Kidney glomerular epithelial cell (primary cell): ENCODE measurements at places on chromosomes 3 and 15.
A peak's percentile ranks its signal among the peaks of the same experiment; 100 is the strongest.

- DNase-seq, result no peak
Measured at GRCh38 chr3:31714495-31715280, 182.0 kb downstream of the STT3B start.

- no peak for DNase-seq
Measured at GRCh38 chr15:90103701-90104329, 1.5 kb upstream of the IDH2 start.

- no peak for DNase-seq
Measured at GRCh38 chr15:65416845-65417416, 5.8 kb downstream of the IGDCC4 start.

DNA sequence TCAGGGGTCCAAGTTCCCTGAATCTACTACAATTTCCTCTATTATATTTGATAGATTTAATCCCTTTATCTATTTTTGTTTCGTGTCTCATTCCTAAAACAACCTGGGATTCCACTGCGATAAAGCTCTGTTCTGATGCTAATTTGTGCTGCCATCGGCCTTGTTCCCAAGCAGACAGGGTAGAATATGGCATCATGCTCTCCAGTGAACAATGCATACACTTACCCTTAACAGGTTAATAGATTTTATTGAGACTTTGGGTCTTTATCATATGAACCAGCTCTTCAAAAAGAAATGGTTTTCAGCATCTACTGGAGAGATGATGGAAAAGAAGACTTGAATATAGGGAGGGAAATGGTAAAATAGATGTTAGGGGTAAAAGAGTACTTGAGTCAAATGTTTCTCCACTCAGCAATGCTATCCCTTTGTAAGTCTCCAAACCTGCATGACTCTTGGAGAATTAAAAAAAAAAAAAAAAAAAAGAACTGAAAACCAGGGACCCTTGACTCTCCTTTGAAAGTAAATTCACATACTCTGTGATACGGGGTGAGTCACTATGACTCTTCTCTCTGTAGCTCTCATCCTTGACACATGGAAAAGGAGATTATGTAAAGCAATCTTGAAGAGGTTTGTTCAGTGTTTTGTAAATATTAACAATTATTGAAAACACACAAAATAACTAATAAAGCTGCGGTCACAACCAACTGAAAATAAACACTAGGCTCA is 268.8 kb downstream of the ZBTB20 start:
- peak; percentile 16 for DNase-seq

DNA sequence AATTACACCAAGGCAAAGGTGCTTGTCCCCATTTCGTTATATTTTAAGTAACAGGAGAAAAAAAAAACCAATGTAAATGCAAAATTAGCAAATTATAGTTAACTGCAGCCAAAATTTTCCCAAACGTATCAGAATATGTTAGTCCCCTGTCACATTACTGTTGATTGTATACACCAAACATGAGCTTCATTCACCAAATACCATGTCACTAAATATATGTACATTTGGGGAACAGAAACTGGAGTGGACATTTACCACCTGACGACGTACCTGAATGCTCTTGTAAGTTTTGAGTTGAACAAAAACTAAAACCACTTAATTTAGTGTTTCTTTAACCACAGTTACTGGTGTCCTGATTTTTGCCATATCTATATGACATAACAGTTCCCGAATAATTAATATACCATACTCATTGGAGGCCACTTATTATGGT is 3.3 kb upstream of the FOXP1 start:
- DNase-seq, result no peak

- no peak for DNase-seq
Measured at GRCh38 chr3:128702391-128702790, 23.6 kb upstream of the RAB7A start.

DNA sequence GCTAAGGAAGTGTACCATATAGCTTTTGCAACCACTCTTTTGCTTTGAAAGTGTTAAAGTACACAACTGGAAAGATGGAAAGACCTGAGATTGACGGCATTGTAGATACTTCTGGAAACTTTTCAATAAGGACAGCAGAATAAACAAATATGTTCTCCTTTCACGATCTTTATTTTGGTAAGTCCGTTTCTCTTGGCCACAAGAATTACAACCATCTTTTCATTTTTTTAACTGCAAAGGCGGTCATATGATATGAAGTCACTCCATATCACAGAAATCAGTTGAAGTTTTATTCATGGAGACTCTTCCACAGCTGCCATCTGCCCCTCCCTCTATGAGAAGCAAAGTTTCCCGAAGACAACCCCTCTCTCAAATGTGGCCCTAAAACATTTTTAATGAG is 303.4 kb upstream of the ICE2 start:
- no peak for DNase-seq

GRCh38 chr3:155130001-155130400 is 49.9 kb downstream of the MME start:
- no peak for DNase-seq

DNA sequence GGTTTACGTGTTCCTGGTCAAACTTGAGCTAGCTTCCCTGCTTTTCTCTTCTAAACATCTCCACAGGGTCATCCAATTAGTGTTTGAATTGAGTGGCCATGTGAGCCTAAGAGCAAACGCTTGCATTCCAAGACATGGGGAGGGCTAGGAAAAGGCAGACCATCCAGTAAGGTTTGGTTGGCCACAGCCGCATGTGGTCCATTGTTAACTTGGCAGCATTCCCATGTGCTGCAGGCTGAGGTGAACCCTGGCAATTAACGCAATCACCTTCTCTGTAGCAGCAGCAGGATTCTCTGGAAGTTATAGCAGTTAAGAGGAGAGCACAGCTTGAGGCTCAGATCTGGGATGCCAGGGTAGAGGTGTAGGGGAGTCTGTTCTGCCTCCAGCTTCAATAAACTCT is 502.2 kb upstream of the LMCD1 start:
- DNase-seq, result no peak

- DNase-seq, result peak; percentile 93
Measured at GRCh38 chr15:66803182-66803729, 101.2 kb downstream of the SMAD6 start.

DNA sequence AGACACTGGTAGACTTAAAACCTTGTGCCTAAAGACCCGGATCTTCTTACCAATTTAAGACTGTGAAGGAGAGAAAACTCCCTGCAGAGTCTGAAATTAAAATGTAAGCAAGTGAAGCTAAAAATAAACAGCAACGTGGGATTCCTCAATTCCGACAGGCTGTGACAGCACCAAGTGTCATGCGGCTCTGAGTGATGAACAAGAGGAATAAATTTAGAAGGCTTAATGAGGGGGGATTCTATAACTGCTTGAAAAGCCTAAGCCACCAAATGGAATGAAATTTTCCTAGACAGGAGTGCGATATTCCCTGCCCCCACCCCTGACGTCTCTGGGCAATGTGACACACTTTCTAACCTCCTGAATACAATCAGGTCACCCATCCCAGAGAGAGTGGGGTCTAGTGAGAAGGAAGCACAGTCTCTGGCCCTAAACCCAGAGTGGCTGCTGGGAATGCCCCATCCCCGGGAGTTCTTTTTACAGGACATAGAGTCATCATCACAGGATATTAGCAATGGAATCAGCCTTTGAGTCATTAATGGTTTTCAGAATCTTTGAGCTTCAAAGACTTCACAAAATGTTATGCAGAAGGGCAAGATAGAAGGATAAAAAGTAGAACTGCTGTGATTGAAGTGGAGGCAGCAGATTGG is 114.3 kb downstream of the EDEM1 start:
- peak; percentile 58 for DNase-seq

GRCh38 chr15:74723754-74724334 is 1.5 kb downstream of the CYP1A1 start:
- DNase-seq, result peak; percentile 69

- DNase-seq, result no peak
Measured at GRCh38 chr3:50203809-50204803, 965 bp upstream of the SLC38A3 start.

- peak; percentile 55 for DNase-seq
Measured at GRCh38 chr3:150737874-150738679, 24.9 kb downstream of the SIAH2 start.

- no peak for DNase-seq
Measured at GRCh38 chr15:64611085-64611725, 150.8 kb downstream of the ZNF609 start.

- DNase-seq, result no peak
Measured at GRCh38 chr3:153866901-153867300, 254.3 kb upstream of the ARHGEF26 start.

GRCh38 chr15:91589360-91589759 is 264.1 kb upstream of the SLCO3A1 start:
- no peak for DNase-seq

- DNase-seq, result peak; percentile 26
Measured at GRCh38 chr3:58429657-58430056, 4.0 kb downstream of the PDHB start.

DNA sequence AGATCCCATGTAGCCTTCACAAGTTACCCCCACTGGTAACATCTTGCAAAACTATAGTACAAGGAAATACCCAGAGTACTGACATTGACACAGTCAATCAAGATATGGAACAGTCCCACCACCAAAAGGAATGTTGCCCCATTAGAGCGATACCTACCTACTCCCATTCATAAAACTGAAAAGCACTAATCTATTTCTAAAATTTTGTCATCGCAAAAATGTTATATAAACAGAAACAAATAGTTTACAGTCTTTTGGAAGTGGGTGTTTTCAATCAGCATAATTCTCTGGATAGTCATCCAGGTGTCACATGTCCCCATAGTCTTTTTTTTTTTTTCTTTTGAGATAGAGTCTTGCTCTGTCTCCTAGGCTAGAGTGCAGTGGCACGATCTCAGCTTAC is 156.9 kb upstream of the AGTR1 start:
- DNase-seq, result no peak

- DNase-seq, result peak; percentile 57
Measured at GRCh38 chr3:14228681-14229470, 50.3 kb downstream of the LSM3 start.

DNA sequence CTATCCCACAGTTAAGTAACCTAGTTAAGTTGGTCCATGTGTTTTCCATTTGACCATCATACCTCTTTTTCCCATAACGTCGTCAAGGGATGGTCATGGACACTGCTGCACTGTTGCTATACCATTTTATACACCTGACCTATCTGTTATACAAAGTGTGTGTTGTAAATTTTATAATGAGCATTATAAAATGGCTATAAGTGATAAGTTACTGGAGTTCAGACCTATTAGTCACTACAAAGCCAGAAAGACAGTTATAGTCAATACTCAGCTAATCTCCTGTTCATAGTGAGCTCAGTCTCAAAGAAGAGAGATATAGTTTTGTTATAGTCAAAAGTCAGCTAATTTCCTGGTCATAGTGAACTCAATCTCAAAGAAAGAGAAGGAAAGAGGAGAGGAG is 18.9 kb upstream of the CTNNB1 start:
- DNase-seq, result no peak

DNA sequence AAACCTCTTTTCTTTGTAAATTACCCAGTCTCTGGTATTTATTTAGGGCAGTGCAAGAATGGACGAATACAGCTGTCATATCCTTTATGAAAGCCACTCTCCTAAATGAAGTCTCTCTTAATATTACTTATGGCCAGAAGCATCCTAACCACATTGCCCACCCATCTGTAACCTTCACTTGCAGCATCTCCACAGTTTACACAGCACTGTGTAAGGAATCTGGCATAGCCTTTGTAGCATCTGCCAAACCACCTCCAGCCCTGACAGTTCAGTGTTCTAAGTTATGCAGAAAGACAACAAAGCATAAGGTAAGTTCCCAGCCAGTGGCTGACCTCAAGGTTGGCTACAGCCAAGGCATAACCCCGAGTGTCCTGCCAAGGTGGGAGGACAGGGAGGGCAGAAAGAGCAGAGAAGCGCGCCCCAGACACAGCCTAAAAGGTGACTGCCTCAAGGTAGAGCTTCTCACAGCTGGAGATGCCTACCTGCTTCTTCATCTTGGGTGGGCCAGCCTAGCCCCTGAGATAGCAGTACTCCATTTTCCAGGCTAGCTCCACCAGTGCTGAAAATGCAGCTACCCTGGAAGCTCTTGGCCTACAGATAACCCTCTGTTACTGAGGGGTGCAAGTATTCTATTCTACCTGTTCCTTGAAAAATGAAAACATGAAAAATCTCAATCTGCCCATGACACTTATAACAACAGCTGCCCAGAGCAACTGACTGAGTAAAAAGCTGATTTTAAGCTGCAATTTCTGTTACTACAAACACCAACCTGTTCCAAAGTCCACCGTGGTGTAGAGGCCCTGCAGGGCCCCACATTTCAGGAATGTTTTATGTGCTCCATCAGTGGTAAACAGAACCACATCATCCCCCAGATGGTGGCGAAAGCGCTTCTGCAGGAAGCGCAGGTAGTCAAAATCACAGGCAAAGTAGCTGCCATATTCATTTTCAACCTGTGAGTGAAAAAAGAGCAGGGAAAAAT is 39.3 kb downstream of the GLB1 start:
- no peak for DNase-seq

DNA sequence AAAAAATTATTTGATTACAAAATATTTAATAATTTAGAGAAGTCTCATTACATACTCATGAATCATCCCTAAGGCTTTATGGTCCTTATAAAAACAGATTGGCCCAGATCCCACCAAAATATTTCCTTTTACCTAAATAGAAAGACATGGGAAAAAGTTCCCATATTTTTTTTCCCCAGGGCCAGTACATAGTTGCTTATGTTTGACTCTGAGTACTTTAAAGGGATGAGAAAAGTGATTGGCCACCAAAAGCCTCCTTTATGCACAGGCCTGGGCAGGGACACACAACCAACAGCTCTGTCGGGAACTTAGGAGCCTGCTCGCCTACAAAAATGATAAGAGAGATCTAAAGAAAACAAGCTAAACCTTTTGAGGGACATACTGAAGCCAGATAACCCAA is 22.3 kb downstream of the KCNAB1 start:
- DNase-seq, result no peak

GRCh38 chr15:72319985-72320671 is at the start of gene CELF6:
CELF6 (minus strand) TSS chr15:72320157; CDS start chr15:72319874, 283 bp downstream.
- DNase-seq, result peak; percentile 62

DNA sequence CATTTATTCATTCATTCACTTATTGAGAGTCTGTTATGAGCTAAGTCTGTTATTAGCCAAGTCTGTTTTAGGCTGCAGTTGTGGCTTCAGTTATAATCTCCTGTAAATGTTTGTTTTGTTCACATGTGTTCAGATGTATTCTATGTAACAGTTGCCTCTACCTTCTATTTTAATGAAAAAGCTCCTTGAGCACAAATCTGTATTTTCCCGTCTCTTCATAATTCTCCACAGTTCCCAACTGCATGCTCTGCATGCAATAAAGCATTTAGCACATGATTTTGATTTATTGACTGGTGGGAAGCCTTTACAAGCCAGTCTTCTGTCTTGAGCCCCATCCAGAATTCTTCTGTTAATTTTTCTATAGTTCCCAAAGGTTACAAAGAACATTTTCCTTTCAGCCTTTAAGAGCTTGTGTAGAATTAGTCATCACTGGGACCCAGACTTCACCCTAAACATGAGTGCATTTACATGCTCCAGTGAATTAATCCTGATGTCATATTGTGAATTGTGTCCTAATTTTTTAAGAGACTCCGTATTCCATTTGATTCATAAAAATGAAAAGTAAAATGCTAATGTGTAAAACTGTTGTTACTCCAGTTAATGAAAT is 122.3 kb upstream of the NR2E3 start:
- peak; percentile 38 for DNase-seq

- no peak for DNase-seq
Measured at GRCh38 chr3:49415931-49416601, 3.8 kb downstream of the TCTA start.
